ENCODE measurements at places on chromosomes 2 and 18.

GRCh38 chr18:13889671-13890070, 25.7 kb downstream of the MC2R start:
- no peaks in the 10 kb centered on the region for H3K27me3 ChIP-seq
- H3K4me1 ChIP-seq, result no peaks in the 10 kb centered on the region
- no peak overlapping the region for H3K27ac ChIP-seq

DNA sequence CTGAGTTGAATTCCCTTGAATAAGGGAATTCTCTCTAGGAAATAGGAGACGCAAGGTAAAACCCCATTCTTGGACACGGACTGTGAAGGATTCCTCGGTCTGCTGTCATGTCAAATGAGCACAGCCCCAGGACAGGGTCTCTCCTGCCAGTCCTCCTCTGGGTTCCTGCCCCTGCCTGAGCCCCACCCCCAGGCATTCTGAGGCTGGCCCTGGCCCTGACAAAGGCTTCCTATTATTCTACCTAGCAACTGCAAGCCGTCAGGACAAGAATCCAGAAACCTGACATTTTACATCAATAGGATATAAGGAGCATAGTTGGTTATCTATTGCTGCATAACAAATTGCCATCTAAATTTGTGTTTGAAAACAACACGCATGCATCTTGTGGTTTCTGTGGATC, 253.3 kb upstream of the AGAP1 start:
- H3K36me3 ChIP-seq, result no peaks in the 10 kb centered on the region
- H3K4me1 ChIP-seq, result no peaks in the 10 kb centered on the region
- no peak overlapping the region for H3K4me3 ChIP-seq
- H3K27ac ChIP-seq, result no peak overlapping the region
- no peaks in the 10 kb centered on the region for H3K27me3 ChIP-seq
- no peak for DNase-seq

- no peak overlapping the region for H3K27ac ChIP-seq
- no peak overlapping the region for H3K4me3 ChIP-seq
- H3K27me3 ChIP-seq, result no peaks in the 10 kb centered on the region
- no peaks in the 10 kb centered on the region for H3K4me1 ChIP-seq
- H3K36me3 ChIP-seq, result no peaks in the 10 kb centered on the region
These were observed 24.5 kb upstream of the PPP4R1 start for GRCh38 chr18:9638886-9639285.

- no peaks in the 10 kb centered on the region for H3K4me1 ChIP-seq
- no peak overlapping the region for H3K27ac ChIP-seq
- DNase-seq, result no peak
These were observed 432.6 kb upstream of the MMADHC start for GRCh38 chr2:150020221-150020620.

DNA sequence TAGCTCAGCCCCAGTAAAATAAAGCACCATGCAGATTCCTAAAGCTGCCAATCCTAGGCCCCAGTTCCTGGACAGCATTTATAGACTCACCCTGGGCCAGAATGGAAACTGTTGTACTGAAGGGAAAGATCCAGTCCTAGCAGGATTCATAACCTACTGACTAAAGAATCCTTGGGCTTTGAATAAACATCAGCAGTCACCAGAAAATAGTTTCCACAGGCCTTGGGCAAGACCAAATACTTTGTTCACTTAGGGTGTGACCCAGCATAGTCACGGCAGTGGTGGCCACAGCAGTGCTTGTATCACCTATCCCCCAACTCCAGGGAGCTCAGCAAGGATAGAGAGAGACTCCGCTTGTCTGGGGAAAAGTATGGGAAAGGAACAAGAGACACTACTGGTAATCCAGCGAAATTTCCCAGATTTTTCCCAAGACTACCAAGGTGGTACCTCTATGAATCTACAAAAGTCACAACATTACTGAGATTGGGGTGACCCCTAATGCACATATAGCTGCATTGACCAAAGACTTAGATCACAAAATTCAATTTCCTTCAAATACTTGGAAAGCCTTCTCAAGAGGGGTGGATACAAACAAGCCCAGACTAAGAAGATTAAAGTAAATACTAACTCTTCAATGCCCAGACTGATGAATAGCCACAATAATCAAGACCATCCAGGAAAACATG, 748.1 kb upstream of the LRATD1 start:
- no peak overlapping the region for H3K27ac ChIP-seq
- no peaks in the 10 kb centered on the region for H3K27me3 ChIP-seq
- H3K36me3 ChIP-seq, result no peaks in the 10 kb centered on the region
- no peaks in the 10 kb centered on the region for H3K4me1 ChIP-seq

DNA sequence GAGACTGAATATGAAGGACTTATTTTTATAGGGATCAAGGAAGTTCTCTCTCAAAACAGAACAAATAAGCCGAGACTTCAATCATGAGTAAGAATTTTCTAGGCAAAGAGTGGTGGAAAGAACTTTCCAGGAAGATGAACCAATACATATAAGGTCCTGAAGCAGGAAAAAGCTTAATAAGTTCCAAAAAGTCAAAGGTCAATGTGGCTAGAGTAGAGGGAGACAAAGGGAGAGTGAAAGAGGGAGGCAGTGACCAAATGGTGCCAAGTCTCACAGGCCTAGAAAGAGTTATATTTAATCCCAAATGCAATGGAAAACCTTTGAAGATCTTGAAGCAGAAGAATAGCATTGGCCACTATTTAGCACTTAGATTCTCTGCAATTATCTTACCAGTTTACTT, 56.0 kb downstream of the PDE11A start:
- no peak for DNase-seq
- H3K4me1 ChIP-seq, result no peaks in the 10 kb centered on the region
- H3K4me3 ChIP-seq, result no peak overlapping the region
- H3K27ac ChIP-seq, result no peak overlapping the region
- H3K36me3 ChIP-seq, result no peaks in the 10 kb centered on the region

DNA sequence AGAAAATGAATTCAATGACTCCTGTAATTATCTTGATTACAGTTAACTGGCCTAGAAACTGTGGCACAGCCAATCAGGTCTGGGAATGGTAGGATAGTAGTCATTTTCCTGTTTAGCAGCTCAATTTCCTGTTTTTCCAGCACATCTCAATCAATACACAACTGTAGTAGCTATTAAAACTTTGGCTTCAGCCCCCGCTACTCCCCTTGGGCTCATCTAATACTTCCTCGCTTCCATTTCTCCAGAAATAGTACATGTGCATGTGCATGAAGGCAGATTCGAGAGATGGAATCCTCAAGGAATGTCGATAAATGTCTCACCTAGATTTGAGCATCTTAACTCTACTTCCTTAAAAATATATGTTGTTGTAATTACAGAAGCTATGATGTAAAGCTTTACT, 9.7 kb downstream of the COBLL1 start:
- no peaks in the 10 kb centered on the region for H3K36me3 ChIP-seq
- H3K27me3 ChIP-seq, result no peaks in the 10 kb centered on the region
- DNase-seq, result no peak
- no peak overlapping the region for H3K27ac ChIP-seq
- no peak overlapping the region for H3K4me3 ChIP-seq

- H3K27me3 ChIP-seq, result no peaks in the 10 kb centered on the region
- no peak overlapping the region for H3K27ac ChIP-seq
- H3K4me3 ChIP-seq, result no peak overlapping the region
- H3K36me3 ChIP-seq, result peaks cover 35% of the 10 kb centered on the region
These were observed 14.2 kb downstream of the PIKFYVE start for GRCh38 chr2:208280234-208280633.

GRCh38 chr2:99974275-99974674, 168.1 kb downstream of the AFF3 start:
- H3K4me1 ChIP-seq, result no peaks in the 10 kb centered on the region
- H3K27ac ChIP-seq, result no peak overlapping the region
- no peaks in the 10 kb centered on the region for H3K36me3 ChIP-seq
- H3K4me3 ChIP-seq, result no peak overlapping the region
- no peak for DNase-seq

- no peaks in the 10 kb centered on the region for H3K36me3 ChIP-seq
- no peak overlapping the region for H3K4me3 ChIP-seq
These were observed 308.4 kb downstream of the XIRP2 start for GRCh38 chr2:167196461-167197252.

- no peaks in the 10 kb centered on the region for H3K36me3 ChIP-seq
- no peak overlapping the region for H3K4me3 ChIP-seq
- DNase-seq, result no peak
- no peaks in the 10 kb centered on the region for H3K27me3 ChIP-seq
- no peaks in the 10 kb centered on the region for H3K4me1 ChIP-seq
These were observed 123.0 kb downstream of the CYP26B1 start for GRCh38 chr2:72024451-72025175.

- no peaks in the 10 kb centered on the region for H3K36me3 ChIP-seq
- no peak for DNase-seq
- H3K27ac ChIP-seq, result no peak overlapping the region
- H3K4me1 ChIP-seq, result no peaks in the 10 kb centered on the region
- H3K27me3 ChIP-seq, result no peaks in the 10 kb centered on the region
These were observed 21.8 kb downstream of the PDE1A start for GRCh38 chr2:182404975-182405561.

- H3K36me3 ChIP-seq, result no peaks in the 10 kb centered on the region
- H3K27me3 ChIP-seq, result no peaks in the 10 kb centered on the region
- no peak for DNase-seq
These were observed 384.8 kb upstream of the PKDCC start for GRCh38 chr2:41663056-41663455.

GRCh38 chr2:129437725-129438124, 541.7 kb upstream of the RAB6C start:
- no peak for DNase-seq
- no peaks in the 10 kb centered on the region for H3K36me3 ChIP-seq
- no peaks in the 10 kb centered on the region for H3K4me1 ChIP-seq
- no peak overlapping the region for H3K4me3 ChIP-seq
- H3K27me3 ChIP-seq, result no peaks in the 10 kb centered on the region

DNA sequence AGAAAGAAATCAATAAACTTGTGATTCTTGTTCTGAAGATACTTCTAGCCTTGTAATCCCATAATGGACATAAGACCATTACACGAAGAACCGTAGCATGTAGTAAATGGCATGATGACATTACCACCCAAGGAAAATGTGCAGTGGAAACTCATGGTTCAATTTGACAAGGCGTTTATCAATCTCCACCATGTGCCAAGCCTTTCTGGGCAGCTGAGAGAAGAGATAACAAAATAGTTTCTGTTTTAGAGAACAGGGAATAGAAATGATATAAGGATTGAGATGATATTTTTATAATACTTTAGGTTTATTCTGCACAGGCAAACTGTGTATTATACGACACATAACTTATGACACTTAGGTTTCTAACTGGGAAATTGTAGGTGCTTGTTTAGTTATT, 19.2 kb downstream of the ABI2 start:
- no peaks in the 10 kb centered on the region for H3K4me1 ChIP-seq
- H3K27me3 ChIP-seq, result no peaks in the 10 kb centered on the region
- H3K4me3 ChIP-seq, result no peak overlapping the region

- H3K36me3 ChIP-seq, result no peaks in the 10 kb centered on the region
- H3K4me3 ChIP-seq, result no peak overlapping the region
- no peak for DNase-seq
- peaks cover 3% of the 10 kb centered on the region for H3K27me3 ChIP-seq
- H3K27ac ChIP-seq, result no peak overlapping the region
- H3K4me1 ChIP-seq, result no peaks in the 10 kb centered on the region
These were observed 32.3 kb upstream of the C18orf32 start for GRCh38 chr18:49519101-49519971.

GRCh38 chr18:68448736-68449135, 266.2 kb downstream of the TMX3 start:
- DNase-seq, result no peak
- no peak overlapping the region for H3K27ac ChIP-seq
- no peaks in the 10 kb centered on the region for H3K27me3 ChIP-seq
- no peak overlapping the region for H3K4me3 ChIP-seq

DNA sequence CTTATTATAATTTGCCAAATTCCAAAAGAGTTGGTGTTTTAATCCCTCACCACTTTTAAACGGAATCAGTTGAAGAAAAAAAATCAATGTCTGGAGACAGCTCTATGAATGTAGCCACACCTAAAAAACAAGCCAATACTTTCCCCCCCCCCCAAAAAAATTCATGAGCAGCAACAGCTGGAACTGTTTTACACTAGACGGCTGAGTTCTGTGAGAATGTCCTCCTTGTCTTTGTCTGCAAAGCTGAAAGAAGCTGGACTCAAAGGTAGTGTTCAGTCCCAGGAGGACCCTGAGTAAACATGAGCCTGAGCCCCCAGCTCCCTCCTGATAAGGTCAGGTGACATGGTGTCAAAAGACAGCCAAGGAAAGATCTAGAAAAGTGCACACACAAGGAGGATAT, 68.2 kb downstream of the ZNF521 start:
- no peak for DNase-seq
- H3K27ac ChIP-seq, result no peak overlapping the region
- no peaks in the 10 kb centered on the region for H3K27me3 ChIP-seq

GRCh38 chr2:134226601-134227000, 27.3 kb upstream of the MGAT5 start:
- no peaks in the 10 kb centered on the region for H3K36me3 ChIP-seq
- H3K27me3 ChIP-seq, result no peaks in the 10 kb centered on the region
- DNase-seq, result no peak
- peaks cover 7% of the 10 kb centered on the region for H3K4me1 ChIP-seq
- H3K27ac ChIP-seq, result no peak overlapping the region

- H3K36me3 ChIP-seq, result no peaks in the 10 kb centered on the region
- no peaks in the 10 kb centered on the region for H3K27me3 ChIP-seq
- peaks cover 9% of the 10 kb centered on the region for H3K4me1 ChIP-seq
- no peak overlapping the region for H3K4me3 ChIP-seq
- H3K27ac ChIP-seq, result no peak overlapping the region
- DNase-seq, result no peak
These were observed 48.0 kb upstream of the CTLA4 start for GRCh38 chr2:203819434-203820133.

- DNase-seq, result no peak
- H3K27me3 ChIP-seq, result peaks cover 7% of the 10 kb centered on the region
- no peak overlapping the region for H3K4me3 ChIP-seq
- no peaks in the 10 kb centered on the region for H3K4me1 ChIP-seq
- H3K36me3 ChIP-seq, result no peaks in the 10 kb centered on the region
- H3K27ac ChIP-seq, result no peak overlapping the region
These were observed 891 bp upstream of the FTCDNL1 start for GRCh38 chr2:199851883-199852282.

- no peak overlapping the region for H3K4me3 ChIP-seq
- H3K4me1 ChIP-seq, result peaks cover 19% of the 10 kb centered on the region
- no peaks in the 10 kb centered on the region for H3K36me3 ChIP-seq
- no peak for DNase-seq
These were observed 20.2 kb downstream of the MGAT4A start for GRCh38 chr2:98710734-98711133.

DNA sequence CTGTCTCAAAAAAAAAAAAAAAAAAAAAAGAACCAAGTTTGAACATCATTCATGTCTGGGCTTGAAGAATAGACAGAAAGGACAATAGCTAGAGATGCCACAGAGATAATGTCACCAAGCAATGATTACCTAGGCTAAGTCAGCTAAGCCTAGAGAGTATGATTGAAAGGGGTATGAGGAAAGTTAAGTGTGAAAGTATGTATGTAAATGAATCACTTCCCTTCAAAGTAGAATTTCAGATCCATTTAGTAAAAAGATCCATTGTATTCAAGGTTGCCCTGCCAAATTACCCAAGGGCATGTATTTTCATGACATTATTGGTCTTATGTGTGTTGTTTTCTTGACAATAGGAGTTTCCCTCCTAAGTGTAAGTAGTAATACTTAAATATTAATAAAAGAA, 34.1 kb upstream of the SLC39A10 start:
- H3K27ac ChIP-seq, result no peak overlapping the region
- no peaks in the 10 kb centered on the region for H3K36me3 ChIP-seq
- H3K4me1 ChIP-seq, result no peaks in the 10 kb centered on the region
- no peak overlapping the region for H3K4me3 ChIP-seq
- no peaks in the 10 kb centered on the region for H3K27me3 ChIP-seq
